Activated T-helper 1 cell treated with anti-CD3 and anti-CD28 coated beads, Interleukin-2, amount 50 U/mL, for 16 hours (primary cell): ENCODE measurements at places on chromosomes 7 and 10.

DNA sequence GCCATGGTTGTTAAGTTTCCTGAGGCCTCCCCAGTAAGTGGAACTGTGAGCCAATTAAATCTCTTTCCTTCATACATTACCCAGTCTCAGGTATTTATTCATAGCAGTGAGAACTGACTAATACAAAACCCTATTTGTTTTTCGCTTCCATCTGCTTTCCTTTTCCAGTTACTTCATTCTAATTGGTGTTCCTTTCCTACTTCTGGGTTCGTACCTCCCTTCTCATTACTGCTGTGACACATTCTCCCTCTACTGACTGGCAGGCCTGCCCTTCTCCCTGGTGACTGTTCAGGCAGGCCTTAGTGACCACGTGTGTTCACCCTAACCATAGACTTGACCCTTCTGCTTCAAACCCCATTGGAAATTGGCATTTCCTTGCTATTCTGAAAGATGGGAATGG lies 37.7 kb downstream of the MTURN start:
- no peak for DNase-seq

DNA sequence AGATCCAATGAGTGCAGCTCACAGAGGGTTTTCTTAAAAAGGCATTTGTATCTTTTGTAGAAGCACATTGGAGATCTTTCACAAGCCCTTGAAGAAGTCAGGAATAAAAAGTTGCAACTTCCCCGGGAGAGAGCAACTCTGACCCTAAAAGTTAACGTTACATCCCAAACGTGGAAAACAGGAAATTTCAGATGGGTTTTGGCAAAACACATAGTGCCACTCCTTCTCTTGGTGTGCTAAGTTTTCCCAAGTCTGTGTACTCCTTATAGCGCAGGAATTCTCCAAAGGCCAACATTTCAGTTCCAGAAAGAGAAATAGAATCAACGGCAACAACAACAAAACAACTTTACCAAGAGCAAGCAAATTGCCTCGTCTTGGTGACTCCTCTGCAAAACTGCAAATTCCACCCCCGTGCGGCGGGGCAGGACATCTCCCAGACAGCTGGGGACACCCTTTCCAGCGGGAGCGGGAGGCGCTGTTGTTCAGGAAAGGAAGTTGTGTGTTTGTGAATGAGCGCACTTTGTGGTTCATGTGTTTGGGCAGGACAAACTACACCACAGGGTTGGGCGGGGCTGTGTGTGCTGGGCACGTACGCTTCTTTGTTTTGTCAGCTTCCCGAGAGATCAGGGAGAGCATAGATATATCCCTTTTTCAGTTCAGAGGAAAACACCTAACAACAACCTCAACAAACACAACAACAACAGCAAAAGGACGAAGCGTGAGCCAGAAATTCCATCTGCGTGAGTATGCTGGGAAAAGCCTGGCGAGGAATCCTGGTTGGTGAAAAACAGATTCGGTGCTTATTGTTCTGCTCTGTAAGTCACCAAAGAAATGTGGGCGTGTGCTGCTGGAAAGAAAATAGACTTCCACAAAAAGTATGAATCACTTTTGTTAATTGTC lies 294.7 kb upstream of the PITRM1 start:
- no peak for DNase-seq

DNA sequence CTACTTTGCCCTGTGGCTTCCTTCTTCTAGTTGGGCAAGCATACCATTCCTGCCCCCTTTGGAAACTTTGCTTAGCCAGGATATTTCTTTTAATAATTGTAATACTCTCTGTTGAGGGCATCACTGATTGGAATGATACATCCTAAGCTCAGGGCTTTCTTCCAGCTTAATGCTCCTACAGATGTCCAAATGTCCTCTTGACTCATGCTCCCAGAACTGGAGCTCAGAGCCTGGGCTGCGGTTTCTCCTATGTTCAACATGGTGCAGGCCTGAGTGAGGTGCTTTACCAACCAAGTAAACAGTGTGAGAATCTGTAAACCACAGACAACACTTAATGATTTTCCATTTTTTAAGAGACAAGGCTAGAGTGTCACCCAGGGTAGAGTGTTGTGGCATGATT lies 108.6 kb downstream of the LRRC4 start:
- no peak for DNase-seq

DNA sequence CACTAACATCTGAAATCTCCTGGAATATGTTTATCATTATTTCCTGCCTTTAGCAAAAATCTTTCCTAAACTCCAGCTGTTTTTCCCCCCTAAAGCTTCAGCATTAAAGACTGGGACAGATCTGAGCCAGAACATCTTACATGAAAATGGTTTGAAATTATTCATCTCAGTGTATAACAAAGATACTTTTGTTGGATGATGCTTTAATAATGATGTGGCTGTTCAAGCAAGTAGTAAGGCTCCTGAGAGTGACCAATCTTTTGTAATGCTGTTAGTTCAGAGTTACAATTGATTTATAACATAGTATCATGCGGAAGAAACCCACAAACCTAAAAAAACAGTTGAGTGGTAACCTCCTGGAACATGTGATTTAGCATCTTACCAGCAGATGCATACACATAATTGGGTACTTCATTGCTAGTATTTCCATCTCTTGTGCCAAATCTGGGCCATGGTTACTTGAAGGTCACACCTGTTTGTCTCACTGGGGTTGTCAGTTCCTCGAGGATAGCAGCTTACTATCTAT lies 1.5 kb downstream of the BZW2 start:
- DNase-seq, result no peak

GRCh38 chr7:157849726-157850125 lies 512.9 kb downstream of the DNAJB6 start:
- DNase-seq, result no peak

DNA sequence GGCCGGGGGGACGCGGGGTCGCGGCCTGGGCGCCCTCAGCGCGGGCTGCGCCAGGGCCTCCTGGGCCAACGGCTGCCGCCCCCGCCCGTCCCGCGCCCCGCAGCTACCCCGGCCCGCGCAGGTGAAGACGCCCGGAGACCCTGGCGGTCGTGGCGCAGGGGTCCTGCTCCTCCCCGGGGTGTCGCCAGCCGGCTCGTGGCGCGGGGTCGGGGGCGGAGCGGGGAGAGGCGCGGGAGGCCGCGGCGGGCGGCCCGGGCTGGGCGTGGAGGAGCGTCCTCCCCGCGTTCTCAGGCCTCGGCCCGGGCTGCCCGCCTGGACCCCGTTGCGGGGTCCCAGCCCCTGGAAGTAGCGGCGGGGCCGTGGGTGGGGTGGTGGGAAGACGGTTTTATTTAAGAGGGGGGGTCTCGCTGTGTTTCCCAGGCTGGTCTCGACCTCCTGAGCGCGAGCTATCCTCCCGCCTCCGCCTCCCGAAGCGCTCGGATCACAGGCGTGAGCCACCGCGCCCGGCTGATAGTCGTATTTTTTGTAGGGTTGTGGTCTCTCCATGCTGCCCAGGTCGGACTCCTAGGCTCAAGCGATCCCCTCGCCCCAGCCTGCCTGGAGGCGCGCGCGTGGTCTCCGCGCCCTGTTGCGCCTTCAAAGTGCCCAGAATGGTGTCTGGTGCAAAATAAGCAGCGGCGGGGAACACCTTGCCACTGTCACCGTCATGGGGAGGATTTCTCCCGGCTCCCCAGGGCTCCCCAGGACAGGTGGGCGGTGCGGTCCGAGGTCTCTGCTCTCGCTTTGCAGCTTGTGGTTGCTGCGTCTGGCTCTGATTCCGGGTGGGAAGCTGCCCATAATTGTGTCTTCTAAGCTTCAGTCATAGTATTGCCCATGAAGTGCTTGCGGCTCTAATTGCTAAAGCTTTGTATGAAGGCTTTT lies 15.3 kb upstream of the SUN1 start:
- no peak for DNase-seq
